ENCODE measurements at places on chromosomes 12 and 14.

DNA sequence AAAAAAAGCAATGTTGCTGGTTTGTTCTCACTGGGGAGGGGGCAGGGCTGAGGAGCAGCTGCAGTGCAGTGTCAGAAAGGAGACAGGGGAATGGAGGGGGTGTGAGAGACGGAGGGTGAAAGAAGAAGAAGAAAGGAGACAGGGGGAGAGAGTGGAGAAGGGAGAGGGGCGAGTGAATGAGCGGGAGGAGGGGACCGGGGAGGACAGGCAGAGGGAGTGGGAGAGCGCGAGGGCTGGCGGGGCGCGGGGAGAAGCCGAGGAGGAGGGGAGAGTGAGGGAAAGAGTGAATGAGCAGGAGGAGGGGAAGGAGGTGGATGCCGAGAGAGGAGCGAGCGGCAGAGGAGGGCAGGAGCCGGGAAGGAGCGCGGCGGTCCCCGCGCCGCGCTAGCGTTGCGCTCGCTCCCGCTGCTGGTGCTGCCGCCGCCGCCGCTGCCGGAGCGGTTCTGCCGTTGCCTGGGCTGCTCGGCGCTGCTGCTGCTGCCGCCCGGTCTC, at the start of gene NOVA1:
TSS of gene NOVA1 (minus strand) at position 445 of the 492 bp plus-strand sequence. CDS start 597 bp downstream, outside the sequence.
- H3K4me3 ChIP-seq: no peak within 1 kb of the TSS
- H3K36me3 ChIP-seq: no peaks in the 10 kb centered on the region
- no peak within 1 kb of the TSS for H3K27ac ChIP-seq
- no peaks in the 10 kb centered on the region for H3K27me3 ChIP-seq

- H3K36me3 ChIP-seq: no peaks in the 10 kb centered on the region
- no peaks in the 10 kb centered on the region for H3K27me3 ChIP-seq
- DNase-seq: no peak
- H3K27ac ChIP-seq: no peak overlapping the region
- H3K4me1 ChIP-seq: no peaks in the 10 kb centered on the region
Measured at GRCh38 chr12:68951652-68952051, 18.7 kb upstream of the CPM start.

GRCh38 chr14:67566908-67567307, 33.2 kb downstream of the PIGH start:
- no peak overlapping the region for H3K4me3 ChIP-seq
- H3K36me3 ChIP-seq: no peaks in the 10 kb centered on the region
- no peak overlapping the region for H3K27ac ChIP-seq
- DNase-seq: no peak
- peaks cover 4% of the 10 kb centered on the region for H3K4me1 ChIP-seq

GRCh38 chr12:98419795-98420404, 95.5 kb upstream of the TMPO start:
- no peak overlapping the region for H3K27ac ChIP-seq
- H3K27me3 ChIP-seq: peaks cover 6% of the 10 kb centered on the region
- no peak overlapping the region for H3K4me3 ChIP-seq
- no peaks in the 10 kb centered on the region for H3K36me3 ChIP-seq

GRCh38 chr12:109782326-109782703, 50.9 kb downstream of the TRPV4 start:
- H3K4me1 ChIP-seq: no peaks in the 10 kb centered on the region
- no peak overlapping the region for H3K4me3 ChIP-seq
- no peak overlapping the region for H3K27ac ChIP-seq
- H3K36me3 ChIP-seq: no peaks in the 10 kb centered on the region
- H3K27me3 ChIP-seq: no peaks in the 10 kb centered on the region

DNA sequence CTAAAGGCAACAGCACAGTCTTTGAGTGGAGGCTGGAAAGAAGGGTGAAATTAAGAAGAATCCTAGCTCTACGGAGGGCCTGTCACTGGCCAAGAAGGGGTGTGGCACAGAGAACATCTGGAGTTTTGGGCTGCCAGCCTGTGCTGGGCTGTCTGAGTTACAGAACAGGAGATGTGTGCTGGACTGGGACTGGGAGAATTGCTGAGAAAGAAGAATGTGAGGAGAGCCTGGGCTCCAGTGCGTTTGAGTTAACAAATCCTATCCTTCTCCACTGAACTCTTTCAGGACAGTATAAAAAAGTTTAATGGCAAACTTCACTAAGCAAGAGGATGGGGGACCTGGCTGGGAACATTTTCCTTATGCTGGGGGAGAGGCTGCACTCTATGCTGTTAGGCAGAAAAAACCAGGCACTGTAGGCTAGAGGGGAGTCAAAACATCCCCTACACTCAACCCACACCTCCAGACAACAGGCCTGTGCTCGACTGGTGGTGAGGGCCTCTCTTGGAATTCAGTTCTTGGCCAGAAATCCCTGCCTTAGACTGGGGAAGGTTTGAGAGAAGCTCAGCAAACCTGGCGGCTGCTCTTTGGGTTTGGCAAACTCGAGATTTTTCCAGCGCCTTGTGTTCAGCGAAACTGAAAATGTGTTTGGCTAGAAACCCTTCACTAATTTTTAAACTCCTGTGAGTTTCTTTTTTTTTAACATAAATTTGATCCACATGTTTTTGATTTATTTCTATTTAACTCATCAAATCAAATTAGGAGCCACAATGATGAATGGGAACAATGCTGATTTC, 217.3 kb downstream of the MON2 start:
- no peaks in the 10 kb centered on the region for H3K4me1 ChIP-seq
- no peak overlapping the region for H3K27ac ChIP-seq

DNA sequence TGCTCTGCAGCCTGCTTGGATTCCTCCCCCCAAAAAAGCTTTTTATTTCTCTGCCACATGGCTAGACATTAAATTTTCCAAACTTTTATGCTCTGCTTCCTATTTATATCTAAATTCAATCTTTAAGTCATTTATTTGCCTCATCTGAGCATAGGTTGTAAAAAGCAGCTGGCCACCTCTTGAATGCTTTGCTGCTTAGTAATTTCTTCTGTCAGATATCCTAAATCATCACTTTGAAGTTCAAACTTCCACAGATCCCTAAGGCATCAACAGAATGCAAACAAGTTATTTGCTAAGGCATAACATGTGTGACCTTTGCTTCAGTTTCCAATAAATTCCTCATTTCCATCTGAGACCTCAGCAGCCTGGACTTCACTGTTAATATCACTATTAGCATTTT, 209.6 kb downstream of the FSCB start:
- no peaks in the 10 kb centered on the region for H3K36me3 ChIP-seq
- no peaks in the 10 kb centered on the region for H3K27me3 ChIP-seq
- H3K27ac ChIP-seq: no peak overlapping the region
- H3K4me1 ChIP-seq: no peaks in the 10 kb centered on the region
- no peak overlapping the region for H3K4me3 ChIP-seq
- no peak for DNase-seq

Measured in CD4-positive, CD25-positive, alpha-beta regulatory T cell (primary cell).